ENCODE measurements at places on chromosomes 7 and 10.
A peak's percentile ranks its signal among the peaks of the same experiment; 100 is the strongest.

GRCh38 chr7:468681-469562 is 50.7 kb downstream of the PDGFA start:
- DNase-seq, result no peak

DNA sequence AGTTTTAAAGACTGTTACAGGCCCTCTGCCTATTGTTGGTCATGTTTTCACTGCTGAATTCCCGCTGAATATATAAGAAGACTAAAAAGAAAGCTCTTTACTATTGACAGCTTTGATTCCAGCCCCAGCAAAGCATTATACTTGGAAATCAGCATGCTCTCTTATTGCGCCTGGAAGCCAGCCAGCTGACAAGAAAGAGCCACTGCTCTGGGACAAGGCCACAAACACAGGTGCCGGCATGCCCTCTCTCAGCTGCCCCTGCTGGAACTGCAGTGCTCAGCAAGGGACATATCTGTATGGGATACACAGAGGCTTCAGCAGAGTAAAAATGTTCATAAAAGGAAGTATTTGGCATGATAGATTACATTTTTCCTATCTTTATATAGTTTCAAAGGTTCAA is 523.9 kb downstream of the ADRA2A start:
- DNase-seq, result no peak

DNA sequence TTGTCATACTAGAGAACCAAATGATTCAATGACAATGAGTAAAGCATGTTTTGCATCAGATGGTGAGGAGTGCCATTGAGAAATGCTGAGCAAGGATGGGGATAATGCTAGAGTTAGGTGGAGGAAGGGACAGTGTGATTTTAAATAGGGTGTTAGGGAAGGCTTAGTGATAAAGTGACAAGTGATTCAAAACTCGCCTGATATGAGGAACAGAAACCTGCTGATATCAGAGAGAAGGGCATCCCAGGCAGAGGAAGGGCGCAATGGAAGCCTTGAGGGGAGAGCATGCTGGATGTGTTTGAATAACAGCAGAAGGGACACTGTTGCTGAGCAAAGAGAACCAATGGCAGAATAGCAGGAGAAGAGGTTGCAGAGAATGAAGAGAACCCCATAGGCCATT is 196.2 kb downstream of the NRG3 start:
- no peak for DNase-seq

DNA sequence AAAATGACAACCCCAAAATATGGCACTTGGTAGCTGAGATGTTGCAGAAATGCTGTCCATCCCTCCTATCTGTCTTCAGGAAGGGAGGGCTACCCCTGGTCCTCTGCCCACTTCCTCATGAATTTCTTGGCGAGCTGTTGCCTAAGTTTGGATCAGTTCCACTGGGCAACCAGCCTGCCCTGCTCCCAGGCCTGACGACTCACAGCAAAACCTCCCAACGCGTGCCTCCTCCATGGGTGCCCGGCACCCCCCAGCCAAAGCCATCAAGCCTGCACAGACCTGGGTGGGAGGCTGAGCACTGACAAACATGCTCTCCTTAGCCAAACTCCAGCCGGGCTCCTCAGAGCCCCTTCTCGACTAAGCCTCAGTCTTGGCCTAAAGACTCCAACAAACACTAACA is 8.9 kb downstream of the VSTM4 start:
- DNase-seq, result no peak

- DNase-seq, result no peak
Observed at GRCh38 chr10:74925708-74926107, 99.3 kb downstream of the KAT6B start.

DNA sequence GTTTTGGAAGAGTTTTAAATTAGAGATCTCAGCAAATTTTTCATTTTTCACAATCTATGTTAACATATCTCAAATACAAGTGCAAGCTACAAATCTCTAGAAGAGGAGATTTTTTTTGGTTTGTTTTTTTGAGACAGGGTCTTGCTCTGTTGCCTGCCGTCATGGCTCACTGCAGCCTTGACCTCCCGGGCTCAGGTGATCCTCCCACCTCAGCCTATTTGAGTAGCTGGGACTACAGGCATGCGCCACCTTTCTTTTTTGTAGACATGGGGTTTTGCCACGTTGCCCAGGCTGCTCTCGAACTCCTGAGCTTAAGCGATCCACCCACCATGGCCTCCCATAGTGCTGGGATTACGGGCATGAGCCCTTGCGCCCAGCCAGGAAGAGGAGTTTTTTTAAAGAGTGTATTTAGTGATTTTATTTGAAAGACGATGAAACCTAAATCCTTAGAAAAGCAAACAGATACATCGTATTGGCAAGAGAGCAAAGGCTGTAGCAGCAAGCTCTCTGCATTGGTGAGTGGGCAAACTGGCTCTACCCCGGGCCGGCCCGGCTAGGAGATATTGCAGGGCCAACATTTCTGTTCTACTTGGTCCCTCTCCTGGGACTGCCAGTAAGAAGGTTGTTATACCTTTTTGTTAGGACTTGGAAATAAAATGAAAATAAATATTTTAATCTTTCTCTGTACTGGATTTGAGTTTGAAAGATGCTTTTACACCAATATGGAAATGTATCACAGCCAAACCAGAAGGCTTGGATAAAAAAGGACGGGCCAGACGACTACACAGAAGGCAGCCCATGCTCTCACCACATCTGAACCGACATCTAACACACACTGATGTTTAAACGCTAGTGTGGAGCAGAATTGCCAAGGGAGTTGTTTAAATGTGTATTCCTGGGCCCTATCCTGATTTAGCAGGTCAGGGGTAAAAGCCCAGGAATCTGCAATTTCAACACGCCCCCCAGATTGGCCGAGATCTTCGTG is 49.6 kb upstream of the RHEB start:
- no peak for DNase-seq

DNA sequence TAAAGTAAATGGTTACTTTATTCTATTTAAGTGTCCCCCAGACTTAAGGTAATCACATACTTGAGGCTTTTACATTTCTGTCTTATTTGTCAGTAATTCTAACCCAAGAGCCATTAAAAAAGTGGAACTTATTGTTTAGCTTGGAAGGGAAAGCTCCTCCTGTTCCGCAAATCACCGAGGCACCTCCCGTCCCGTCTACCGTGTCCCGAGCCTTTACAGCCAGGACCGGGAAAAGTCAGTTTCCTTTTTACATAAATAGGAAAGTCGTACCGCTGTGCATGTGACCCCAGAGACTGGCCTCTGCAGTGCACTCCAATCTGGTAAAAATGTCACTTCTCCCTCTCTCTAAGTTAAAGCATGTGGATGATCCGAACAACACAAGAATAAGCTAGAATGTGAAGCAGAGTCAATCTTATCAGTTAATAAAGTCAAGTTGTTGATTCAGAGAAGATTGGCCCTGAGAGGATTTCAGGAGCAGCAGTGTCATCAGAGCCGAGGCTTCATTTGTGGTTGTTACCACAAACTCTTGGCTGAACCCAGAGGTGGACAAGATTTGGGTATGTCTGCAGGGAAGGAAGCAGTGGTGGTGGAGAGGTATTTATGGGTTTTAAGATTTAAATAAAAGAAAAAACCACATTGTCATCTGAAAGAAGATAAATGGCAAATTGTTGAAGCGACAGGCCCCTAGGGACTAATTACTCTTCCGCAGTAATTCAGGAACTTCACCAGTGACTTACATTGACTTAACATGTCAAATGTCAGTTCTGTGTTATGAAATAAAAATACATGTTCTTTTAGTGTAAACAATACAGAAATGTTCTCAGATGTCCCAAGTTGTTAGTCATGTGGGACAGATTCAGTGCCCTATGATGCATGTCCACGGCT is 316.6 kb upstream of the ZNF32 start:
- no peak for DNase-seq

DNA sequence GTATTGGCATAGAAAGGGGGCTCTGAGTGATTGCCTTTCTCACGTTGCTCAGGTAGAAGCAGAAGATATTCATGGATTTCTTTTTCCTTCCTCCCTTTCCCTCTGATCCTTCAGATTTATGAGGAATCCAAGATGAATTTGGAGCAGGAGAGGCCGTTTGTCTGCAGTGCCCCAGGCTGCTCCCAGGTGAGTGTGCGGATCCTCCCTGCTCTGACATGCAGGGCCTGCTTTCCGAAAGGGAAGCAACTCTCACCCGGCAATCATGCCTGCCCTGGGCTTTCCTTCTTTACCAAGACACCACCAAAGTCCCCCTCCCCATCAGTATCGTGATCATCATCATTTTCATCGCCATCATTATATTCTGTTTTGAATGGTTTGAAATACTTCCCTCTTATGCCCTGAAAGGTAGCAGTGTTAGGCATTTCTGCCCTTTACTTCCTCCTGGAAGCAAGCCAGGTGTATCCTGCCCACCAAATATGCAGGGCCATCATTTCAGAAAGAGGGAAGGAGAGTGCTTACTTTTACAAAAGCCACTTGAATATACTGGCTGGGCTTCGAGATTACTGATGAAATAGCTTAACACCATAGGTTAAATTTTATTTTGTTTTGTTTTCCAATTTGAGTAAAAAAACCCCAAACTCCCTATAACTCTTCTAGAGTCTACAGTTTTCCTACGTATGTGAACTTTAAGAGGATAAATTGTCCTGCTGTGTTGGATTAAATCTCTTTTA is 75.9 kb downstream of the CREB5 start:
- DNase-seq, result no peak

- no peak for DNase-seq
Observed at GRCh38 chr7:96182424-96183158, 139.3 kb downstream of the SLC25A13 start.

GRCh38 chr10:97083228-97083829 is 102.4 kb downstream of the SLIT1 start:
- DNase-seq, result no peak

DNA sequence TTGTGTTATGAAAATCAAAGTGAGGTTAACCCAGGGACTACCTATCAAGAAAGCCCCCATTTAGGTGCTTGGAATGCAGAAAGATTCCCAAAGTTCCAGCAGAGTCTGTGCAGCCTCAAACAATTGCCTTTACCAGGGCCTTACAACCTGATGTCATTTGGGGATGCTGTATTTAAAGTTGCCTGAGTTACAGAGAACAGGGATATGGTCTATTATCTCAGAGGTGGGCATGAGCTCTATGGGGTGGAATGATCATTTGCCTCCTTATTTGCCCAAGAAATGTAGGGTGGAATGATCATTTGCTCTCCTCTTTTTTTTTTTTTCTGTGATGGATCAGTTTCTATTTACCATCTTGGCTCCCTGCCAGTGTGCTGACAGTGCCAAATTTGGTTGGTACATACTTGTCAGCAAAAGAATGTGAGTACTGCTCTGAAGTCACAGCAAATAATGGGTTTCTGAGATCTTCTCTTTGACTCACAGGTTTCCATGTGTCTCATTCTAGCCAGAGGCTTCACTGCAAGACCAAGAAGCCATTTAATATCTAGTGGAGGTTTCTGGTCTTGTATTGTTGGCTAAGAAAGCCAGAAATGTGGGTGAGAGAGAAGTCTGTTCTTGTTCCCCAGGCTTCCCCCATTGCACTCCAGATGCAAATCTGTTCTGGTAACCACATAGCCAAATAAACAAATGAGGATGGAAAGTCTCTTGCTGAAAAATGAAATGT is 45.5 kb upstream of the ZNRF2 start:
- DNase-seq, result no peak

DNA sequence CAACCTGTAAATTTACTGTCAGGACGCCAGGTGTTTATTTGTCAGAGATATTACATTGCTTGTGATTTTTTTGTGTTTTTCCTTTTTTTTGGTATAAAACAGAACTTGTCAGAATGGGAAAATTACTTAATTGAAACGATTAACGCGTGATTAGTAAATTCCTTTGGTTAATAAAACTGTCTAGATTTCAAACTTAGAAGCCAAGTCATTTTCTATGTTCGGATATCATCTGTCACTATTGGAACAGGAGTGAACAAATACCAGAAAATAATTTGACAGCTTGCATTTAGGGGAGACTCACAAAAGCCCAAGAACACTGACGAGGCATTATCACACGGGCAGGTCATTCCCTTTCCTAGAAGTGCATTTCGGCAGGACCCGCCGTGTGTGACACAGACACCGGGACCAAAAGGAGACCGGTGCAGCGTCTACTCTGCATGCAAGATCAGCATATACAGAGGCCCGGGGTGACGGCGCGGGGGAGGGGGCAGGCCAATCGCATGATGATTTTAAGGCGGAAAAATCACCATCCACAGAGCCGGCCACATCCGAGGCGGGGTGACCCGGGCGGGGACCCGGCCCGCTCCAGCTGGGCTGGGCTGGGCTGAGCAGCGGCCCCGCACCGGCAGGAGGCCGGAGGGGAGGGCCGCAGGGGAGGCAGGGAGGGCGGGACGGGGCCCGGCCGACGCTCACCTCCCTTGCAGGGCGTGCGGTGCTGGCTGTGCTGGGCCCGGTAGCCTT is 841 bp downstream of the GLUD1 start:
- peak; percentile 52 for DNase-seq

DNA sequence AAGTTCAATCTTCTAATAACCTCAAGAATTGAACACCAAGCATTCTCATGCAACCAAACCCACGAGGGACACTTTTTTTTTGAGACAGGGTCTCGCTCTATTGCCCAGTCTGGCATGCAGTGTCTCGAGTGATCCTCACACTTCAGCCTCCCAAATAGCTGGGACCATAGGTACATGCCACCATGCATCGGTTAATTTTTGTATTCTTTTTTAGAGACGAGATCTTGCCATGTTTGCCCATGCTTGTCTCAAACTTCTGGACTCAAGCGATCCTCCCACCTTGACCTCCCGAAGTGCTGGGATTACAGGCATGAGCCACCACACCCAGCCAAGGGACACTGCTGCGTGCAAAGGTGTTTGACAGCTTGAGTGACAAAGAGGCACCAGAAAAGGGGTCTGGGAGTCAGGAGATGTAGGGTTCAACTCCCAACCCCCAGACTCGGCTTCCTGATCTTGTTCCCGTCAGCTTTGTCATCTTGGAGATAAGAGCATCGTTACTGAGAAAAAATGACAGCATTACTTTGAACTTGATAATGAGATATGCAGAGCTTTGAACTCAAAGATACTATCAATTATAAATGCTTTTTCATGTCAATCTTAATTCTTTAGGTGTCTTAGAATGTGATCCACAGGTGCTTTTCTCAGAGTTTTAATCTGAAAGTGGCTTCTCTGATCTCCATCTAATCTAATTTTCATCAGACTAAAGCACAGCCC is 1.6 kb upstream of the CYTH3 start:
- no peak for DNase-seq

Measured in activated CD4-positive, CD25-positive, alpha-beta regulatory T cell treated with anti-CD3 and anti-CD28 coated beads, Interleukin-2, amount 50 U/mL, for 16 hours (primary cell).